Hypothalamus (tissue), 51 donors: ENCODE measurements at places on chromosomes 1 and 21.
A peak's percentile ranks its signal among the peaks of the same experiment; 100 is the strongest.

DNA sequence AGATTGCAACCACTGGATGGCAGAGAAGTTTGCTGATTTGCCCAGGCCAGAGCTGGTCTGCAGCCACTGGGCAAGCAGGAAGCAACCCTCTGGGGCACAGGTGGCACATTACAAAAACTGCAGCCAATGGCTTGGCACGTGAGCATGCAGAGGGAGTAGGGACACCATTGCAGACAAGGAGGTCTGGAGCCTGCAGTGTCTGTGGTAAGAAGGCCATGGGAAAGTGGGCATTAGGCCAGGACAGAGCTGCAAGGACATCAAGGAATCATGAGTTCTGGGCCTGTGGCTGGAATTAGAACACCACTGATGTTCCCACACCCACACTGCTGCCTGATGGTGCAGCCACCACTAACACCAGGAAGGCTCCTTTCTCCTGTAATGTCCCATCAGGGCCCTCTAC, 113.0 kb downstream of the TSEN15 start:
- DNase-seq = no peak

GRCh38 chr21:24895885-24896734, 711.2 kb downstream of the MRPL39 start:
- DNase-seq = no peak

- DNase-seq = no peak
These were observed 34.6 kb upstream of the C1orf87 start for GRCh38 chr1:60108196-60108595.

- no peak for DNase-seq
These were observed 54.6 kb upstream of the LBR start for GRCh38 chr1:225482421-225482950.

DNA sequence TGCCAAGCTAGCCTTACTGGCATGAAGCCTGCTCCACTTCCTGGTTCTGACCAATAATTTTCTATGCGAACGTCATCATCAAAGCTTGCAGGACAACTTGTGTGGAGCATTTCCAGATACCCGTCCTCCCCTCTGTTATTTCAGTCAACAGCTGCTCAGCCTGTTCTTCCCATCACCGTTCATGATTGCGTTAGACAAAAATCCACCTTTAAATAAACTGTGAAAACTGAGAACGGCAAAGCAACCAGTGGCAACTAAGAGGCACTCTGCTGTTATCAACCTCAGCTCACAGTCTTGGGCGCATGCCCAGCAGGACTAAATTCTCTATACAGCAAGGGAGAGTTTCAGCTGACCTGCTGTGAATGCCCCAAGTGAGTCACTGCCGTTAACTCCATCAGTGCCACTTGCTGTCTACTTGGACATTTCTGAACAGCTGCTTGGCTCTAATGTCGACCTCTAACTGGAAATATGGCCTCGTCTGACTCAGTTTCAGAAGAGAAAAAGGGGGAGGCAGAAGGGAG, 207.4 kb upstream of the RUNX1 start:
- peak; percentile 32 for DNase-seq

DNA sequence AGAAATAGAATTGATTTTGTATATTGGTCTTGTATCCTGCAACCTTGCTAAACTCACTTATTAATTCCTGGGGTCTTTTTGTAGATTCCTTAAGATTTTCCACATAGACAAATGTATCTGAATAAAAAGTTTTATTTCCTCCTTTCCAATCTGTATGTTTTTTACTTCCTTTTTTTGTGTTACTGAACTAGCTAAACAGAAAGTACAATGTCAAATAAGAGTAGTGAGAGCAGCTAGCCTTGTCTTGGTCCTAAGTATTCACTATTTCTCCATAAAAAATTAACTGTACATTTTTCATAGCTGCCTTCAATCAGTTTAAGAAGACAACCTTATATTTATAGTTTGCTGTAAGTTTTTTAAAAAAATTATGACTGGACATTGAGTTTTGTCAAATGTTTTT, 74.9 kb downstream of the FASLG start:
- DNase-seq = no peak

GRCh38 chr1:228828151-228828550, 92.9 kb downstream of the RHOU start:
- DNase-seq = no peak

GRCh38 chr1:5913078-5913845, 79.0 kb downstream of the NPHP4 start:
- DNase-seq = no peak

DNA sequence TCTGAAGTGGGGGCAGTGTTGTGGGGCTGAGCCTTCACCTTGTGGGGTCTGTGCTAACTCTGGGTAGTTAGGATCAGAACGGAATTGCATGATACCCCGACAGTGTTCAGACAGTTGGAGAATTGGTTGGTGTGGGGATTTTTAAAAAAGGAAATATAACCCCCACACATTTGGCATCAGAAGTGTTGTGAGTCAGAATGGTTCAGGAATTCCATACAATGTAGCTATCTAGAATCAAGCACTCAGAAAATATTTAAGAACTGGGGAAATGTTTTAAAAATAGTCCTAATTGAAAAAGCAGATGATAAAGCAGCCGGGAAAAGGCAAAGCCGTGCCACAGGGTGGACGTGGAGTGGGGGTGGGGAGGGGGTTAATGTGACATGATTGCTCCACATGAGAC, 6.5 kb upstream of the S100A7 start:
- no peak for DNase-seq

DNA sequence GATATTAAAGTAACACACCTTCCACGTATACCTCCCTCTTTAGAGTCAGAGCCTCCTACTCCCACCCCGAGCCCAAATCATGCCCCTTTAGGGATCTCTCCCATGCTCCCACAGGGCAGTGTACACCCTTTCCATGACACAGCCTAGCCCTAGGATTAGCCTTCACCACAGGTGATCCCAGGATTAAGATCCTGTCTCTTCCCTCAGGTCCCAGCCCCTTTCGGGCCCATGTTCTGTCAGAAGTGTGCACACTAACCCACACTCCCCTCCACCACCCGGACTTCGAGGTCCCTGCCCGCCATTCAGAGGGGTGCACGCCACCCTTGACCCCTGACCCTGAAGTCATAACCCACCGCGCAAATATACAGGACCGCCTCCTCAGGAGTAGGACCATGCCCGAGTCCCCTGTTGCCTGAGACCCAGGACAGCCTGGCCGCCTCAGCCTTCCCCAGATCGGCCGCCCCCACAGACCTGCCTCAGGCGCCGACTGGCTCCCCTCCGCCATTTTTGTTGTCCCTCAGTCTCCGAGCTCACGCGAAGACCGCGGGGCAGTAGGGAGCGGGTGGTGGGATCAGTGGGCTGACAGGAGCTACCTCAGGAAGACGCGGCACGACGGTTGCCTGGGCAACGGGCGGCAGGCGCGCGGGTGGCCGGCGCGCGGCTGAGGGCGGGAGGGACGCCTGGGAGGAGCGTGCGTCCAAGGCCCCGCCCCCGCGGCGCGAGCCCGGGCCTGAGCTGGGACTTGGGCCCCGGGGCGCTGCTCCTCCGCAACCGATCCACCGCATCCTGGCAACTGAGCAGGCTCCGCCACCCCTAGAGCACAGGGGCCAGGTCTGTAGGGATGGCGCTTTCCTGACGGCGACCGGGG, at the start of gene AGBL4:
Gene AGBL4 (minus strand): TSS at position 663 of the 868 bp plus-strand sequence.
- peak; percentile 48 for DNase-seq

DNA sequence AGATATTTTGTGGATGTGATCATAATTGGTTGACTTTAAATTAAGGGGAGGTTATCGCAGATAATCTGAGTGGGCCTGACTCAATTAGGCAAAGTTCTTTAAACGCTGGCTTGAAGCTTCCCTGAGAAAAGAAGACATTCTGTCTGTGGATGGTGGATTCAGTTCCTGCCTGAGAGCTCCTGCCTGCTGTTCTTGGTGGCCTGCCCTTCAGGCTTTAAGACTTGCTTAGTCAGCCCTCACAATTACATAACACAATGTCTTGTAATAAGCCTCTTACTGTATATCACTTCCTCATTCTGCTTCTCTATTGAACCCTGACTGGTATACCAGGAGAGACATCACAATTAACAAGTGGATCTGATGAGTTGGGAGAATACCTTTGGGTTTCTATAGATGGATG, 50.2 kb downstream of the KCNJ6 start:
- no peak for DNase-seq

- no peak for DNase-seq
These were observed 2.5 kb downstream of the BACE2 start for GRCh38 chr21:41170442-41170841.

DNA sequence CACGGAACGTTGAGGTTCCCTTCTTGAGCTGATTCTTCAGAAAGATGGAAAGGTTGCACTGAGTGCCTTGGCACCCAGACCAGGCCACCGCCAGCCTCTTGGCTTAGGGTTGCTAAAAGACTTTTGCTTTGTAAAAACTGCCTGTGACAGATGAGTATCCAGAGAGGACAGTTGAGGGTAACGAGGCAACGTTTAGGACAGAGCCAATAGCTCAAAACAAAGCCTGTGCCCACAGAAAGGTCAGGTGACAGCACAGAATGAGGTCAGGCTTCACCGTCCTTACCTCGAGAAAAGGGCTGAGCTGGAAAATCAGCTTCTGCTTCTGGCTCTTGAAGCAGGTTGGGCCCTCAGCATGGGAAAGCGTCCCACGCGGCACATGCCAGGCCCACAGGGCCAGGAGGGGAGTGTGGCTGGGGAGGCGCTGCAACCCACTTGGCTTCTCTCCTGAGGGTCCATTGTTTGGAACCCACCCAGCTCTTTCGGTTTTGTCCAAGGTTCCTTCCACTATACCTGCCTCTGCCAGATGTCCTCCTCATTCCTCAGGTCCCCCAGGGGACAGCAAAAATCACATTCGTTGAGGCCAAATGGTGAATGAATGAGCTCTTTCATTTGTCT, 55.5 kb downstream of the SCCPDH start:
- no peak for DNase-seq

- no peak for DNase-seq
These were observed 1.1 kb downstream of the CHML start for GRCh38 chr1:241638909-241639622.

DNA sequence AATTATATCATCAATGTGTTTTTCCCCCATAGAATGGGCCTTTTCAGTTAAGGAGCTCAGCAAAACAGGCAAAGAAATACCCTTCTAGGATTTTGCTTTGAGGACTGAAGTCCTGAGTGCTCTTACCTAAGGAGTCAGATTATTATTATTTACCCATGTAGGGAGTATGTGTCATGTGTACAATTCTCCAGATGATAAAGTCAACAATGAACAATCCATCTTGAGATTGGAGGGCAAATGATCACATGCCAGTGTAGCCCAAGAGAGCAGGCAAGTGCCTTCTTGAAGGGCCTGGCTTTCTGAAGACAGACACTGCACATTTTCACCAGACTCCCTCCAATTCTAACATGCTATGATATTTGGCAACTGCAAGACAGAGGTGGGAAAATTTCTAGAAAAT, 159.7 kb downstream of the PCNX2 start:
- DNase-seq = no peak
